ENCODE measurements at places on chromosomes 13 and 19.

GRCh38 chr19:43755256-43755801, 567 bp upstream of the SMG9 start:
- peak; percentile 61 for DNase-seq

DNA sequence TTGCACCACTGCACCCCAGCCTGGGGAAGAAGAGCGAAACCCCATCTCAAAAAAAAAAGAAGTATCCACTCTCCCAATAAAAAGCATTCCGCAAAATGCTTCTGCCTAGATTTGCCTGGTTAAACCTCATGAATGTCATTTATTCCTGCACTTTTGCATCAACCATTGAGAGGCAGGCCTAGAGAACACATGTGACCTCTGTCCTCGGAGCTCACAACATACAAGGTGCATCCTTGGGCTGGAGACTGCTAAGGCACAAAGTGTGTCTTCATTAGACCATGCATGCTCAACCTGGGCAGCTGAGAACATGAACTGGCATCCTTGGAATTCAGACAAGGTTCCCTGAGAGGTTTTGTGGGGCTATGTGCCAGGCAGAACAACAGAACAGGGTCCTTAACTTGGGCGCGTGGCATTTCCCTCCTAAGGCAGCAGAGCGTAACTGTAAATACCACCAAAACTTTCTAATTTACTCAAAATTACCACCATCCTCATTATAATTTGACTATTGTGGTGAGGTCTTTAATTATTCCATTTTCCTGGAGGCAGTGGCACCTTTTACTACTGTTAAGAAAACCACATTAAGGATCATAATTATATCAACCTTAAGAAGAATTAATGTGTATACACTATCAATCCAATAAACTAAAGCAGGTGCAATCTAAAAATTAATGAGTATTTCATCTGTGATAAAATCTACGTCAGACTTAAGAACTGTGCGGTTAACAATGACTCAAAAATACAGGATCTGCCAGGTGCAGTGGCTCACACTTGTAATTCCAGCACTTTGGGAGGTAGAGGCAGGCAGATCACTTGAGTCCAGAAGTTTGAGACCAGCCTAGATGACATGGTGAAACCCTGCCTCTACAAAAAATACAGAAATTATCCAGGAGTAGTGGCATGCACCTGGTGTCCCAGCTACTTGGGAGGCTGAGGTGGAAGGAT, 13.8 kb downstream of the RCBTB1 start:
- no peak for DNase-seq

- no peak for DNase-seq
Observed at GRCh38 chr13:36875431-36875830, 44.6 kb downstream of the SMAD9 start.

DNA sequence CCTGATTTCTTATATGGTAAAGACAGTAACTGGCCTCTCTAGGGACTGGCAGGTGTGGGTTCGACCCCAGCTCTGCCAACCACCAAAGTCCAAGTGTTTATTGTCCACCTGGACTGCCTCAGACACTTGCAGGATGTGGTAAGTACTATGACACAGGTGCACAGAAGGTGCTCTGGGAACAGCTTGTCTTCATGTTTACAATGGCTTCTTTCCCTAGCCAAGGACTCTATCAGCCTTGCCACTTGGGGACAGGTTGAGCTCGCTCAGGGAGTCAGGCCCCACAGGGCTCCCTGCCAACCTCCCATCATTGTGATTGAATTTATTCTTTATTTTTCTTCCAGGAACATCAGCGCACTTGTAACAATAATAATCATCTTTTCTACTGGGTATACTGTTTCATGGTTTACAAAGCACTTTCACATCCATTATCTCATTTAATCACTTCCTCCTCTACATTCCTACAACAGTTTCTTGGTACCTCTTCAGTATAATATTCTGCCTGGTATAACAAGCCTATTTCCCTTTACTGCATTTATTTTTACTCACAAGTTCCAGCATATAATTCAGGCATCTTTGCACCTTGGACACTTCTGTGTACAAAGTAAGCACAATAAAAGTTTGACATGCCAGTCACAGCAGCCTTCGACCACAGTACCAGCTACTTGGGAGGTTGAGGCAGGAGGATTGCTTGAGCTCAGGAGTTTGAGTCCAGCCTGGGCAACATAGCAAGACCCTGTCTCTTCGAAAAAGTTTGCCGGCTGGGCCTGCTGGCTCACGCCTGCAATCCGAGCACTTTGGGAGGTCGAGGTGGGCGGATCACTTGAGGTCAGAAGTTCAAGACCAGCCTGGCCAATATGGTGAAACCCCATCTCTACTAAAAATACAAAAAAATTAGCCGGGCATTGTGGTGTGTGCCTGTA, 24.2 kb upstream of the GATAD2A start:
- DNase-seq = no peak

GRCh38 chr13:41326661-41327060, 15.6 kb downstream of the NAA16 start:
- no peak for DNase-seq

GRCh38 chr13:108226184-108226583, 8.0 kb downstream of the ABHD13 start:
- no peak for DNase-seq

DNA sequence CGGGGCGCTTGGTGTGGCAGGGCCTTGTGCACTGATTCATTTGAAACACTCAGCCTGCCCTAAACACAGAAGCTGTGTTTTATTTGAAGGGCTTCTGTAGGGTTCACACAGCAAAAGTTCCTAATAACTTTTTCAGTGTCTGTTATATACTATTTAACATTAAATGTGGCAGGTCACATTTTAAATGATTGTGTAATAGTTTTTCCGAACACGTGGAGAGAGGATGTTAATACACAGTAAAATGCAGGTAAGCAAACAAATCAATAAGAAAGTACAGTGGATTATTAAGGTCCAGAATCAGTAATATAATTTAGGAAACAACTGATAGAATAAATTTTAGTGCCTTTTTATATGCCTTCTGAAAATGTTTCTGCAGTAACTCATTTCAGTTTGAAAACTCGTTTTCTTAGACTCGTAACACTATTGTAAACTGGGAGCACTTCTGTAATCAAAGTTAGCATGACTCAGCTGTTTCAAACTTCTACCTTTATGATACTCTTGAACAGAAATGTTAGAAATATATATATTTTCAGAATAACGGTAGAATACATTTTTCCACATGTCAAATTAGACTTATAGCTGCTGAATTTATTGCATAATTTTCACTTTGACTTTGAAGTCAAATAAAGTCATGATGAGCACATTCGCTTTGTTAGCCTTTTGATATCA, 70.1 kb downstream of the GGACT start:
- DNase-seq = no peak

All from fibroblast of gingiva (primary cell).